Skeletal muscle cell (primary cell): ENCODE measurements at places on chromosomes 2 and 18.

DNA sequence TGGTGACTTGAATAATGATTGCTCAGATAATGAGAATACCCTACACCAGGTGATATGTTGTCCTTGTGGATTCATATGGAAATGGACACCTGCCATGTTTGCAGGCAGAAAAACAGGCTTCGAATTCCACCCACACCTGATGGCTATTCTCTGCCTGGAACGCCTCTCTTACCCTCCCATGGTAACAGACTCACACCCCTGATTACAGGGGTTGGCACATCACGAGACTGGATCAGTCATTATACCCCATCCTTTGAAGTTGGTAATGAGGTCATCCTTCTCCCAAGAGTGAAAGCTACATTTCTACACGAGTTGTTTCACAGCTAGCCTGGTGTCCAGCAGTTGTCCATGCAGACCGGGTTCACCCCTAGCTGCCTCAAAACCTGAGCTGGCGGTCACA is 71.4 kb upstream of the MBOAT2 start:
- DNase-seq, result no peak

- no peak for DNase-seq
These were observed 143.1 kb downstream of the FHOD3 start for GRCh38 chr18:36440614-36441013.

GRCh38 chr2:234061624-234062257 is 11.2 kb downstream of the SPP2 start:
- no peak for DNase-seq

DNA sequence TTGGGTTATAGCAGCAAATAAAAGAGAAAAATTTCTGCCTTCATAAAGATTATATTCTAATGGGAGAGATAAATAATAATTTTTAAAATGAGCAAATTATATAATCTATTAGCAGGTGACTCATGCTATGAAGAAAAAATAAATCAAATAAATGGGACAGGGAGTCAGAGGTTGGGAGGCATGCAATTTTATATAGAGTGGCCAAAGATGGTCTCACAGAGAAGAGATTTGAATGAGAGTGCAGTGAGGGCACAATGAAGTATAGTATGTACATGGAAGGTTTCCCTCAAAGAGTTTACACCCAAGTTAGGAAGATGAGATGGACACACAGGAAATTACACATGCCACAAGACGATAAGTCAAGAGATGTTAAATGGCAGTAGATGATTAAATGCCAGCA is 369.4 kb downstream of the TXNL1 start:
- no peak for DNase-seq

DNA sequence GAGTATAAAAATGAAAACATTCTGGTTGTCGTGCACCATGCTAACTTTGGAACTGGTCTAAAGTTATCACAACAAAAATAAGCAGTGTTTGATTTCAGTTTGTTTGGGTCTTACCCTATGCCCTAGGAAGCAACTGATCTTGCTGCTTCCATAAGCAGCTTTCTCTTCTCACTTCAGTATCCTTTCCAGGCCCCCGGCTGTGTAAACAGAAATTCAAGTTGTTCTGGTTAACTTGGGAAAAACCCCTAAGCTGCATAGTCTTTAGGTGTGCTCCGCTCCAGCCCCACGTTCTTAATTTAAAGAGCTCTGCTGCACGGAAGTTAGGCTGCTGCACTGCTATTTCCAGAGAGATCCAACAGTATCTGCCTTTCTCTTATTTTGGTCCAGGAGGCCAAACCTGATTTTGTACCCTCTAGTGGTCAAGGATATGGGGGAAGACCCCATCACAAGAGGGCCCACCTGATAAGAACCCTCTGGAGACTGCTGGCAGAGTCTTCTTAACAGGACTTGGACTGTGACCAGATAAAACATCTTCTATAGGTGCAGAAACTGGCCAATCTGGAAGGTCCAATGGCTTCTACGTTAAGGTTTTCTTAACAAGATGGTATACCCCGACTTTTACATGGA is 69.1 kb downstream of the FEZ2 start:
- no peak for DNase-seq

GRCh38 chr2:43155851-43156411 is 70.5 kb downstream of the ZFP36L2 start:
- no peak for DNase-seq

DNA sequence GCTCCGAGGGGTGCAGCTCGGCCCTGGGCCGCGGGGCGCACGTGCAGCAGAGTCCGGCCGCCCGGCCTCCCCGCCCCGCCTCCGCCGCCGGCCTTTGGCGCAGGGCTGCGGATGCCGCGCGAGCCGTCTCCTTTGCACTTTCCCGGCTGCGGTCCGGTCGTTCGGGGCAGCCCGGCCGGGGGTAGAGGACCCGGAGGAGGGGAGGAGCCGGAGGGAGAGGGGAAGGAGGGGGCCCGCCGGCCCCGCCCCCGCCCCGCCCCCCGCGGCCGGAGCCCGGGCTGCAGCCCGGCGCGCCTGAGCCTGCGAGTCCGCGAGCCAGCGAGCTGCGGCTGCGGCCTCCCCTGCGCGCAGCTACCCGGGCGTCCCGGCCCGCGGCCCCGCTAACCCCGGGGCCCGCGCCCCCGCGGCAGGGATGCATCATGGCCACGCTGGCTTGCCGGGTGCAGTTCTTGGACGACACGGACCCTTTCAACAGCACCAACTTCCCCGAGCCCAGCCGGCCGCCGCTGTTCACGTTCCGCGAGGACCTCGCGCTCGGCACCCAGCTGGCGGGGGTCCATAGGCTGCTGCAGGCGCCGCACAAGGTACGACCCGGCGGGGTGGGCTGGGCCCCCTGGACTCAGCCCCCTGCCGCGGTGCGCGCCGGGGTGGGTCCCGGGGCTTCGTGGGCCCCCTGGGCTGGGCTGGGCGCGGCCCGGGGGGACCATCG is at the start of gene FHOD3:
FHOD3 (plus strand) TSS at position 297 of the 709 bp plus-strand sequence; CDS start at position 420, 123 bp downstream.
- no peak for DNase-seq

GRCh38 chr2:217722883-217723472 is 279.8 kb downstream of the TNS1 start:
- no peak for DNase-seq
